ENCODE measurements at places on chromosomes 16 and 17.

DNA sequence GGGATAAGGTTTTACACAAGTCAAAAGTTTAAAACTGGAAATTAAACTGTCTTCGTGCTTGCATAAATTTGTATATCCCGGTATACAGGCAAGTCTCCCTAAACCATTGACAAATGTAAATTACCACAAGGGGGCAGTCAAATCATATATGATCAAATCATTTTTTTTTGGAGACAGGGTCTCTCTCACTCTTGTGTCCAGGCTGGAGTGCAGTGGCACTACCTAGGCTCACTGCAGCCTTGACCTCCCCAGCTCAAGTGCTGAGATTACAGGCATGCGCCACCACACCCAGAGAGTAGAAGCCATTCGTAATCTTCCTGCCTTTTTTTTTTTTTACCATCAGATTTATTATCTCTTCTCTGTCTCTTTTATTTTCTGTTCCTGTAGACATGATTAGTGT lies 18.5 kb downstream of the TOP2A start:
- DNase-seq: no peak

GRCh38 chr17:41010441-41010840 lies 1.5 kb upstream of the KRTAP3-1 start:
- no peak for DNase-seq

- DNase-seq: no peak
Observed at GRCh38 chr17:54282886-54283285, 460.2 kb downstream of the KIF2B start.

DNA sequence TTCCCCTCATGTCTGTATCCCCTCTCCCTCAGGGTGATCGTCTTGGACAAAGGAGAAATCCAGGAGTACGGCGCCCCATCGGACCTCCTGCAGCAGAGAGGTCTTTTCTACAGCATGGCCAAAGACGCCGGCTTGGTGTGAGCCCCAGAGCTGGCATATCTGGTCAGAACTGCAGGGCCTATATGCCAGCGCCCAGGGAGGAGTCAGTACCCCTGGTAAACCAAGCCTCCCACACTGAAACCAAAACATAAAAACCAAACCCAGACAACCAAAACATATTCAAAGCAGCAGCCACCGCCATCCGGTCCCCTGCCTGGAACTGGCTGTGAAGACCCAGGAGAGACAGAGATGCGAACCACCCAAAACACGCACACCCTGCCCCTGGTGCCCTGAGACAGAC lies 82.2 kb downstream of the ABCC6 start:
- DNase-seq: no peak

- peak; percentile 74 for DNase-seq
Observed at GRCh38 chr17:40340880-40341807, 23.4 kb downstream of the GJD3 start.

- no peak for DNase-seq
Observed at GRCh38 chr17:50129728-50130558, at the start of gene SAMD14. Gene SAMD14 (minus strand): TSS chr17:50130160. CDS start chr17:50124959, 5,201 bp downstream.

DNA sequence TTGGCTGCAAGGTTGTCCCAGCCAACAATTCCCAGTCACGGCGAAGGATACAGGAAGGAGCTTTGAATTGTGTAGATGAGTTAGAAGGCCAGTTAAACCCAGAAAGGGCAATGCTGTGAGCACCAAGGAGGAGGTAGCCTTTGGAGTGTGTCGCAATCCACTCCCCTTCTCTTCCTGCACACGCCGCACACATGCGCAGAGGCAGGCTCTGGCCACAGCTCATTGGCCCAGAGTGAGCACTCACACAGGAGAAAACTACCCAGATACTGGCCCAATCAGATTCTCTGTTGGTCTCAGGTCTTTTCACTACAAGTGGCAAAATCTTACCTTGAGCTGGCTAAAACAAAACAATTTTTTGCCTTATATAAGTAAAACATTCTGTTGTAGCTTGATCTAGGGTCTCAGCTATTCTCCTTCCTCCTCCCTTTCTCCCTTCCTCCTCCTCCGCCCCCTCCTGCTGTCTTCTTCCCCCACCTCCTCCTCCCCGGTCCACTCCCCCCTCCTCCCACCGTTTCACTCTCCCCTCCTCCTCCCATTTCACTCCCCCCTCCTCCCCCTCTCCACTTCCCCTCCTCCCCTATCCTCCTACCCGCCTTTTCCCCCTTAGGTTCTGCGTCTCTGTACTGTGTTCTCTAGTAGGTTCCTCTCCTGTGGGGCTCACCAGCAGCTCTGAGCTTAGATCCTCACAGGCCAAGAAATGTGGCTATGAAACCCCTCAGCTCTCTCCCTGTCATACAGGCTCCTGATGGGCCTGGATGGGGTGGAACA lies 344.9 kb downstream of the CPPED1 start:
- DNase-seq: peak; percentile 15

DNA sequence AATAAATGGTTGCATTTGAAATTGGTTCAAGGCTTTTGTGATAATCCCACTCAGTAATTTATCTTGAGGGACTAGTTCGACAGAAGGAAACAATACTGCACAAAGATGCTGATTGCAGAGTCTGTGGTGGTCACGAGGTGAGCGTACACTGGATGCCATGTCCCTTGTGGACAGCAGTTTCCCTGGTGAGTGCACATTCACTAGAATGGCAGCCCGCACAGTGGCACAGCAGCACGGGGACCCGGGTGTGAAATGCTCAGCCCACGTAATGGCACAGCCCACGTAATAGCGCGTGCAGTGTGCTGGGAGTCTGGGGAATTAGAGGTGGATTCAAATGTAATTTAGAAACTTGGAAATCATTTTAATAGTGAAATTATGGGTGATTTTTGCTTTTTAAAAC lies 154.0 kb downstream of the LGALS9B start:
- DNase-seq: no peak

GRCh38 chr17:8798176-8798845 lies 854 bp downstream of the MFSD6L start:
- DNase-seq: no peak

GRCh38 chr17:58371300-58371950 lies 19.4 kb upstream of the SUPT4H1 start:
- DNase-seq: no peak

GRCh38 chr17:79519601-79520000 lies 91.2 kb downstream of the RBFOX3 start:
- no peak for DNase-seq

DNA sequence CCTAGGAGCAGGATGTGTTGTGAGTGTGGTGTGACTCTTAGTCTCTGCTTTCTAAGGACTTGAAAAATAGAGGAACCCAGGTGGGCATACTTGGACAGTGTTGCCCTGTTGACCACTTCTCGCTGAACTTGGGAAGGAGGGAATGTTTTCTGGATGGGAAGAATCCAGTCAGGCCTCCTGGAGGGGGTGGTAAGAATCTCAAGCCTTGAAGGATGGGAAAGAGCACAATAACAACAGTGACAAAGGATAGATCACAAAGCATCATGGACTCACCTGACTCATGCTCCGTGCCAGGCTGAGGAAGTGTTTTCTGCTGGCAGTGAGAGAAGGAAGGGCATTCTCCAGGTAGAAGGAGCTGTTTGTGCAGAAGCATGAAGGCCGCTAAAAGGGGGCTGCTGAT lies 8.4 kb downstream of the KAT8 start:
- DNase-seq: no peak
